ENCODE measurements at places on chromosomes 7 and 10. TPM values are rescaled to one million over a fixed set of nuclear protein-coding genes. Genes with fewer than 3 reads are reported as not detected.

Gene NPC1L1
- 1.2 TPM for total RNA-seq

Gene CHRM2
- 4.8 TPM for total RNA-seq

Gene PNLIPRP1
- total RNA-seq, result not detected

Gene FAM237B
- not detected for total RNA-seq

Gene IDI2
- total RNA-seq, result not detected

Gene PIK3AP1
- total RNA-seq, result 10.5 TPM

Gene UCMA
- total RNA-seq, result not detected

Gene AKR1C4
- not detected for total RNA-seq

Gene CALD1
- total RNA-seq, result 167 TPM

Gene IL2RA
- total RNA-seq, result 1.5 TPM

Gene WNT8B
- total RNA-seq, result 0.29 TPM

Gene PPP1R3C
- 141 TPM for total RNA-seq

Gene FIS1
- 132 TPM for total RNA-seq

Gene DNAJC30
- 7.5 TPM for total RNA-seq

Gene PKD2L1
- not detected for total RNA-seq

Gene GLRX3
- total RNA-seq, result 35.6 TPM

Gene SYT15
- 2.7 TPM for total RNA-seq

Gene NCF1
- total RNA-seq, result 6.5 TPM

Gene ZNF727
- 0.35 TPM for total RNA-seq

Gene HDAC9
- total RNA-seq, result 45.8 TPM

Gene INTS1
- 79.2 TPM for total RNA-seq

Gene ELN
- 108 TPM for total RNA-seq

Gene KMT2E
- 142 TPM for total RNA-seq

Gene TMEM130
- 10.2 TPM for total RNA-seq

Gene AP3M1
- total RNA-seq, result 27.3 TPM

Gene PRSS58
- total RNA-seq, result not detected

Gene MBL2
- not detected for total RNA-seq

Gene IKZF1
- 12.7 TPM for total RNA-seq

Gene FKBP6
- total RNA-seq, result not detected

Gene OR2A1
- total RNA-seq, result 0.29 TPM

Gene ITPRIP
- 40.2 TPM for total RNA-seq

Gene HGF
- total RNA-seq, result 4.4 TPM

Gene NPFFR1
- total RNA-seq, result 0.06 TPM

Gene CRPPA
- 6.8 TPM for total RNA-seq

Gene SVOPL
- 1.7 TPM for total RNA-seq

Gene GRID2IP
- 1.5 TPM for total RNA-seq

Gene TMEM236
- total RNA-seq, result 0.64 TPM

Gene OR6V1
- not detected for total RNA-seq

Gene LIPA
- 36.6 TPM for total RNA-seq

Gene SPAM1
- total RNA-seq, result not detected

Gene CDK14
- 69.2 TPM for total RNA-seq

Gene SMO
- total RNA-seq, result 75.1 TPM

Gene CDK5
- total RNA-seq, result 13.3 TPM

Gene SPAG6
- 1.2 TPM for total RNA-seq

Gene FBXL13
- 3.2 TPM for total RNA-seq

Gene TACC2
- 26.1 TPM for total RNA-seq

Gene TMEM178B
- total RNA-seq, result 0.93 TPM

Gene HPS1
- 29.5 TPM for total RNA-seq

Gene RSPH10B2
- 0.53 TPM for total RNA-seq

Gene ANKRD22
- total RNA-seq, result 0.64 TPM

Measured in metanephros (tissue), 2 donors.